ENCODE measurements at places on chromosomes 5 and 9. TPM values are rescaled to one million over a fixed set of nuclear protein-coding genes. Genes with fewer than 3 reads are reported as not detected.

DNA sequence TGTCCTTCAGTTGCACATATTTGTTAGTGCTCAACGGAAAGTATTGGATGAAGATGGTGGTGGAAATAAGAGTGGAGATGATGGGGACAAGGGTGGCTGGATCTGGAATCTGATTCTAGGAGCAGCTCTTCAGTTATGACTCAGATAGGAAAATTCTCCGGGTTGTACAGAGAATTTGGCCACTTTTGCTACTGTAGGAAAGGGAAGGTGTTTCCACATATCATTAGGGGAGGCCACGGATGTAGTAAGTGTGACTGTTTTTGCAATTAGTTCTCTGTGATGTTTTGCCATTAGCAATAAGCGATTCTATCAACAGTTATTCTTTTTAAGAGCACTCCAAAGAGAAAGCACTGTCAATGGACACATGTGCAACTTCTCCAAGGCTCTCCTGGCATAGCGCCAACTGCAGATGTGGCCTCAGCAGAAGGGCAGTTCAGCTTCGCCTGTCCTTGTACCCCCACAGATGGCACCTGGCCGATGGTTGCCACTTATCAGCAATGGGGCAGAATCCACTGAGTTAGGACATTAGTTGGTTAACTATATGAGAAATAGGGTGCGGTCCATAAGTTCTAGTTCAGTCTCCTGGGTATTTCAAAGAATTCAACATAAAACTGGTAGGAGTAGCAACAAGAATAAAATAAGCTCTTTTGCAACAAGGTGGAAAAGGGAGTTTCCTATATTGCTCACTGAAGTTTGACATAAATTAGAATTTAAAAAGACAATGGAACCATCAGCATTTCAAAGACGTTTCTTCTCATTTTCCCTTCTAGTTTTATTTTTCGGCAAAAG, 96.3 kb downstream of the ARSB start:
- no peak for DNase-seq

TNPO1 gene
- 99.6 TPM for total RNA-seq

SPATA31C1 gene
- total RNA-seq: not detected

GRCh38 chr9:89408628-89409101, 89.2 kb downstream of the SEMA4D start:
- DNase-seq: peak; percentile 65

IFNA2 gene
- total RNA-seq: not detected

- no peak for DNase-seq
These were observed 10.9 kb downstream of the SEMA5A start for GRCh38 chr5:9534881-9535517.

DNA sequence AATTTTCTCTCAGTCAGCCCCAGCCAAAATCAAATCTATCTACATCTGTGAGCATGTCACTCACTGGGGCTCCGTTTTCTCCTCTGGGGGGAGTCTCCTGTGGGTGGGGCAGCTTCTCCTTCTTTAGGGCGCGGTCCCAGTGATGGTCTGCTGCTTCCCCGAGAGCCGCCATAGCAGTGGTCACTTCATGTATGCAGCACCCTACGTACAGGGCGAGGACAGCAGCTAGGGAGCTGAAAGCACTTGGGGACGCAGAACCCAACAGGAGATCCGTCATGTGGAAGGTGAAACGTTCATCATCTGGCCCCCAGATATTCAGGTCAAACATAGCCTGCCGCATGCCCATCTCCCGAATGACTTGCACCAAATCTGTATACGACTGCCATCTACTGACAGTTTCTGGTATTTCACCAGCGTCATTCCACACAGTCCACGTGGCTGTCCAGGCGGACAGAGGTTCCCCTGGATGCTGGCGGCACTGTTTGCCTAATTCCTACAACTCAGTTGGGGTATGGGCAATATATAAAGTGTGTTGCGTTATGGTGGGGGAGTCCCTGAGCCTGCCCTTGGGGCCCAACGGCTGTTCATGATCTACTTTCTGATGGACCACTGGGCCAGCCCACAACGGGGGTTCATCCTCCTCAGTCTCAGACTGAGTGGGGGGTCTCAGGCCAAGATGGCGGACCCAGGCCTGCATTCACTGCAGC, 795.0 kb downstream of the EFNA5 start:
- no peak for DNase-seq

GRCh38 chr5:115559524-115559923, 14.9 kb upstream of the FEM1C start:
- DNase-seq: no peak

GRCh38 chr9:136292591-136293448, 11.1 kb downstream of the CCDC187 start:
- DNase-seq: no peak
